ENCODE measurements at places on chromosomes 6 and 20.

- no peak for DNase-seq
Measured at GRCh38 chr6:35600659-35601125, 88.0 kb upstream of the TULP1 start.

DNA sequence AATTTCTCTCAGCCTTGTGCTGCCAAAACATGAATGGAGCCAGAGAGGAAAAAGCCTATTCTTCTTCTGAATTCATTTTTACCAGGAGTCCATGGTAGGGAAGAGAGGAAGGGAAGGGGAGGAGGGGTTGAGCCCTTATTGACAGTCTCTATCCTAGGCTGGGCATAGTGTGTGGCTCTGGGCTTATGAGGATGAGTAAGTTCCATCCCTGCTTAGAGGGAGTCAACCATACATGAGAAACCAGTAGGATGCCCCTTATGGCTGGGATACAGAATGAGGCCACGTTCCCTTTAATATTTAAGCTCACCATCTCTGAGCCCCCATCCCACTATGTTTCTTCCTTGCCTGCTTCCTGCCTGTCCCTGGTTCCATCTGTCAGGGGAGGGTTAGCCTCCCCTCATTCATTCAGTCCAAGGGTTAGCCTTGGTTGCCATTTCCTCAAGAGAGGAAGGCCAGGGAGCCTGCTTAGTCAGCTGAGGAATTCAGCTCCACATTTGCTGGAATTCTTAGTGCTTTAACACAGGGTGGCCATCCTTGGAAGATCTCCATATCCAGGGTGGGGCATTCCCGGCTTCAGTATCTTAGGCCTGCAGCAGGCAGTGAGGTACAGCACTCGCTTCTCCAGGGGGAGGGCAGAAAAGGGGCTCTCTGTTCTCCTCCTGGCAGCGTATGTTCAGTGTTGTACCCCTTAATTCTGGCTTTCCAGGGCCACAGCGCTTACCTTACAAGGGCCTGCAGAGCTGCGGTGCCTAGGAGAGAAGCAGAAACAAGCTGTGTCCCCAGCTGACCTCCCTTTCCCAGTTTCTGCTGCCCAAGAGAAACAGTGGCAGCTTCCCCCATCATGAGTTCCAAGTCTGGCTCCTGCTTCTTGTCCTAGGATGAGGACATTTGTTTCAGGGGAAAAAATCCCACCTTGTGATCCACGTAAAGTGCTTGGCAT, 12.5 kb downstream of the SIRT5 start:
- no peak for DNase-seq

GRCh38 chr6:140346428-140346827, 972.0 kb upstream of the CITED2 start:
- DNase-seq: no peak

- DNase-seq: no peak
Measured at GRCh38 chr20:25340380-25340779, 50.3 kb downstream of the ABHD12 start.

DNA sequence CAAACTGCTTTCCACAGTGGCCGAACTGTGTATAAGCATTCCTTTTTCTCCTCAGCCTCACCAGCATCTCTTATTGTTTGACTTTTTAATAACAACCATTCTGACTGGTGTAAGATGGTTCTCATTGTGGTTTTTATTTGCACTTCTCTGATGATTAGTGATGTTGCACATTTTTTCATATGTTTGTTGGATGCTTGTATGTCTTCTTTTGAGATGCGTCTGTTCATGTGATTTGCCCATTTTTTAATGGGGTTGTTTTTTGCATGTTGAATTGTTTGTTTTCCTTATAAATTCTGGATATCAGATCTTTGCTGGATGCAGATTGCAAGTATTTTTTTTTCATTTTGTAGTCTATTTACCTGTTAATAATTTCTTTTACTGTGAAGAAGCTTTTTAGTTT, 11.2 kb upstream of the ZSCAN12 start:
- DNase-seq: no peak

DNA sequence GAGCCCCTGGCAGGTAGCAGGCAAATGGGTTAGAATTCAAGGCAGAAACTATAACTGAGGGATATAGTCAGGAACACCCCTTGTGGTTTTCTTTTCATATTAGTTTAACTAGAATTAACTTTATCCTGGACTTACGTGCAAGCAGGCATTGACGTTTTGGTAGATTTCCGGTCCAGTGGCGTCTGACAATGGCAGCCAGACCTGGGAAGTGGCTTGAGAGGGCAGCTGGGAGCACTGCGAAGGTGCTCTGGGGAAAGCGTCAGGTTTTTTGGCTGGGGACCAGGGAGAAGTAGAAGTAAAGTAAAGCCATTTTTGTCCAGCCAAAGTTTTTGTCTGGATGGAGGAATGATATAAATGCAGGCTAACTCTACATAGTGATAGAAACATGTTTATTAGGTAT, 8.4 kb upstream of the ACSS1 start:
- no peak for DNase-seq

DNA sequence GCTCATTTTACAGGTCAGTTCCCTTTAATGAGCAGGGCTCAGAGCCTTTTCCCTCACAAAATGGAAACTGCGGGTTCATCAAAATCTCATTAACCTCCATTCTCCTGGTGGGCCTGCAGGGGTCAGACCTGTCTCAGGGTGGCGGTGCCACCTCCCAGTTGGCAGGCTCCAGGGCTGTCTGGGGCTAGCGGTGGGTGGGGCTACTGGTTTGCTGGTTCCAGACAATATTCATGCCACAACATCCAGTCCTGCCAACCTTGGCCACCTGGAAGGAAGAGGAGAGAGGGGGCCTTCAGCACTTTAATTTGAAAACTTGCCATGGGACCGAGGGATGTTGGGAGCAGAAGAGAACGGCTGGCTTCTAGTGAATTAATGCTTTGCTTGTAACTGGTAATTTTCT, 41.9 kb upstream of the CTNNBL1 start:
- DNase-seq: no peak

GRCh38 chr6:121450242-121450641, 14.8 kb downstream of the GJA1 start:
- DNase-seq: no peak

DNA sequence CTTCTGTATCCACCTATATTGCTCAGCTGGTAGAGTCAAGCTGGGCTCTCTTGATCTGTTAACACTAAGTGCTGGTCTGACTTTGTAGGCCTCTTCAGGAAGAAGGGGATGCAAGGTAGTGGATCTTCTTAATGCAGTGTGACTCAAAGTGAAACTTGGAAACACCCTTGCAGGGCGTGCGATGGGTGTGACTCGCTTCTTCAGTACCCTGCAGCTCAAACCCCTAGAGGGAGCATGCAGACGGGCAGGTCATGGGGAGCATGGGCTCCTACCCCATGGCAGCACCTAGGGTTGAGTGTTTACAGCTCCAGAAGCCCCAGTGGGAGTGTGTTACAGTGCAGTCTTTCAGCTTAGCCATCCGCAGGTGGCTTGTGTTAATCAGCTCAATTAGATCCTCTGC, 757 bp upstream of the SAMD3 start:
- DNase-seq: no peak

DNA sequence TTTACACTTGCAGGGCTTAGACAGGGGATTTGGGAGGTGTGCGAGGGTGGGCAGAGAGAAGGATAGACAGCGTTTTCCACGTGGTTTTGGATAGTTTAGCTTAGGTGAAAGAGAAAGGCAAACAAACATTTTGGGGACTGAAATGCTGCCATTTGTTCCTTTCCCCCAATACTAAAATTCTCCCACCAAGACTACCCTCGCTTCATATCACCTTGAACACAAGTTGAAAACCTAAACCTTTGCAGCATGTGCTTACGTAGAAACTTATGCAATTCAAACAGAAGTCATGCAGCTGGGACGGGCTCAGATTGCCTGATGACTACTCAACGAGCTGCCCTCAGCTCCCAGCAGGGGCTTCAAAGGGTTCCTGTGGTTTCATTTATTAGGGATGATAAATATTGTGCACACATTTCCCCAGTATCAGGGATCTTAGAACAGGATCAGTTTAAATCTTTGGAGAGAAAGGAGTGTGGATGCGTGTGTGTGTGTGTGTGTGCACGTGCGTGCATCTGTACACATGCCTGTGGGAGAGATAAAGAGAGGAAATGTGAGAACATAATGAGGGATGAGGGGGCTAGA, 77.3 kb downstream of the SLC22A23 start:
- DNase-seq: no peak

- no peak for DNase-seq
Measured at GRCh38 chr6:90000864-90001731, 106.8 kb downstream of the GJA10 start.

GRCh38 chr6:137707590-137708360, 159.3 kb upstream of the TNFAIP3 start:
- DNase-seq: peak; percentile 48

GRCh38 chr6:158826819-158827501, 7.8 kb upstream of the EZR start:
- no peak for DNase-seq

DNA sequence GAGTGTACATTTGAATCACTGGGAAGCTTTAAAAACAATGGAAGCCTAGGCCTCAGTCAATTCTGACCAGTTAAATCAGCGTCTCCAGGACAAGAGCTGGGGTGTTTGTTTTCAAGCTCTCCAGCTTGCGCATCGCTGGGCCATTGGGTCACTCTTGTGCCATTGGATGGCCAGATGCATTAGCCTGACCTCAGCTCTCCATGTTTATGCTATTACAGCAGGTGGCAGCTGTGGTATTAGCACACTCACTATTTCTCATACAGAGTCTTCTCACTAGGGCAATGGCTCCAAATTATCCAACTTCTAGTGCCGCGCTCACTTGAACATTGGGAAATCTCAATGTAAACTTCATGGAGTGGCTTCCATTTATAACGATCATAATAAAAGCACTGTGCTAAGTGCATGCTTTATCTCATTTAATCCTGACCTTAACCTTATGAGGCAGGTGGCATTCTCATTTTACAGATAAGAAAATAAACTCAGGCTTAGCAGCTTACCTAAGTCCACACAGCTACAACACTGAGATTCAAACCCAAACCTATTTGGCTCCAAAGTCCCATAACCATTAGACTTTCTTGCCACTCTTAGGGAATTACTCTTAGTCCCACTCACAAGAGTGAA, 108.8 kb downstream of the PPP1R14C start:
- DNase-seq: no peak

DNA sequence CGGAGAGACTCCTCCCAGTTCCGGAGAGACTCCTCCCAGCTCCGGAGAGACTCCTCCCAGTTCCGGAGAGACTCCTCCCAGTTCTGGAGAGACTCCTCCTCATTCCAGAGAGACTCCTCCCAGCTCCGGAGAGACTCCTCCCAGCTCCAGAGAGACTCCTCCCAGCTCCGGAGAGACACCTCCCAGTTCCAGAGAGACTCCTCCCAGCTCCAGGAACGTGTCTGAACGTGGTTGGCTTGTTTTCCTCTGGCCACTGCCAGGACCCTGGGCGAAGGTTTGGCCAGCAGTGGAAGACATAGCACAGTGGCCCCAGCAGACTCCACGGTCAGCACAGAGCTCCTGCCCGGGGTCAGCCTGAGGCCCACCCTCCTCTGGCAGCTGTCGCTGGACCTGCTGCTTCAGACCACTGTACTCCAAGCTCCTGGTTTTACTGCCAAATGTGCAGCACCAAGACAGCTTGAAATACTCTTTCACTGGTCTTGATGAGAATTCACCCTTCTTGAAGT, 122.3 kb upstream of the AFDN start:
- no peak for DNase-seq

- DNase-seq: no peak
Measured at GRCh38 chr6:118061666-118062065, 154.6 kb downstream of the SLC35F1 start.

- DNase-seq: no peak
Measured at GRCh38 chr6:52254731-52255378, 10.6 kb upstream of the IL17F start.

- DNase-seq: no peak
Measured at GRCh38 chr6:52351879-52352238, 10.1 kb upstream of the PAQR8 start.

DNA sequence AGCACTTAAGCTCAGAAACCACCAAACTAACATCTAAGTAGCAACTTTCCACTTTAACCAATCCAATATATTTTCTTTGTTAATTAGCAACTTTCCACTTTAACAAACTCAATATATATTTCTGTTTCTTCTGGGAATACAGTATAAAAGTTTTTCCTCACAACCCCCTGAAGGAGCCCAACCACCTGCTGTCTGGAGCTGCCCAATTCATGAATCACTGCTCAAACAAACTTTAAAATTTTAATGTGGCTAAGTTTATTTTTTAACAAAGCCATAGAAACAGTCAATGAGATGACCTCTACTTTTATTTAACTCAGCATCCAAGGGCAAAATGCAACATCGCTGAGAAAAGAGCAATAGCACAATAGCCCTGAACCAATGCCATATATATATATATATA, 500.1 kb downstream of the EPM2A start:
- no peak for DNase-seq

- DNase-seq: no peak
Measured at GRCh38 chr6:73104921-73105320, 120.4 kb downstream of the KHDC1L start.

GRCh38 chr20:32344835-32345506, 13.2 kb upstream of the ASXL1 start:
- DNase-seq: no peak

GRCh38 chr20:2402271-2402980, 21.7 kb downstream of the TGM6 start:
- DNase-seq: no peak

GRCh38 chr20:52724541-52724940, 247.6 kb upstream of the TSHZ2 start:
- no peak for DNase-seq

Data from KG1 (cell line).